H9 (cell line): ENCODE measurements at places on chromosomes 5 and 9. TPM values are rescaled to one million over a fixed set of nuclear protein-coding genes. Genes with fewer than 3 reads are reported as not detected.

The SMIM33 gene
- total RNA-seq, result not detected in 2 replicates

The MPDZ gene
- total RNA-seq, result 46.7 and 46.9 TPM in 2 replicates

The ROPN1L gene
- total RNA-seq, result 0.37 TPM in 1 of 2 replicates, not detected in the other

The FCN2 gene
- total RNA-seq, result not detected in 2 replicates

The ELOVL7 gene
- total RNA-seq, result 2.5 and 2.7 TPM in 2 replicates

The RMND5B gene
- 81.3 and 86.4 TPM in 2 replicates for total RNA-seq

The NRARP gene
- 22.8 and 23.8 TPM in 2 replicates for total RNA-seq

DNA sequence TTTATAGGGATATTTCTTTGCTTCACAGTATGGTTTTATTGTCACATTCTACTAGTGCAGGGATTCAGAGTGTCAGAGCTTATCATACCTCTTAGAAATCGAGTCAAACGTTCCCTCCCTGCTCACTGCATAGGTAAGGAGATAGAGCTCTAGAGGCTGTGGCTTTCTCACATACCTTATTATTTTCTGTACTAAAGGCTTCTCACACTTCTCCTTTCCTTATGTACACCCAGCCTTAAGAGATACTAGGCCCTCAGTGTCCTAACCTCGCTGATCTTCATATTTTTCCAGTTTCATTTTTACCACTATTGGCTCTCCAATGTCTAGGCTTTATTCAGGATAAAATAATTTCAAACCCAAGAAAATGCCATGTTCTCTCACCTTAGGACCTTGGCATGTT, 297.3 kb upstream of the RIOK2 start:
- H3K4me3 ChIP-seq, result no peak overlapping the region
- H3K27me3 ChIP-seq, result no peaks in the 10 kb centered on the region
- H3K27ac ChIP-seq, result no peak overlapping the region
- no peak for DNase-seq
- H3K4me1 ChIP-seq, result no peaks in the 10 kb centered on the region

DNA sequence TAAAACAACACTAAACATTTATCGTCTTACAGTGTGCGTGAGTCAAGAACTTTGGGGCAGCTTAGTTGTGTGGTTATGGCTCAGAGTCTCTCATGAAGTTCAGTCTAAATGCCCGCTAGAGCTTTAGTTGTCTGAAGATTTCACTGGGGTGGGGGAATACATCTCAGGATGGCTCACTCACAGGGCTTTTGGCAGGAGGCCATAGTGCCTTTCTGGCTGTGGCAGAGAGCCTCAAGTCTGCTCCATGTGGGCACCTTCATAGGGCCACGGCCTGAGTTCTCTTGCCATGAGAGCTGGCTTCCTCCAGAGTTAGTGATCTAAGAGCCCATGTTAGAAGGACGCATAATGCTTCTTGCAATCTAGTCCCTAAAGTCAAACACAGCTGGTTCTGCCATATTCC, 258.8 kb upstream of the NUDT12 start:
- DNase-seq, result no peak
- no peak overlapping the region for H3K27ac ChIP-seq
- no peaks in the 10 kb centered on the region for H3K27me3 ChIP-seq
- H3K4me1 ChIP-seq, result no peaks in the 10 kb centered on the region
- H3K36me3 ChIP-seq, result peaks cover 4% of the 10 kb centered on the region; the same call in 1 of the 2 replicates

DNA sequence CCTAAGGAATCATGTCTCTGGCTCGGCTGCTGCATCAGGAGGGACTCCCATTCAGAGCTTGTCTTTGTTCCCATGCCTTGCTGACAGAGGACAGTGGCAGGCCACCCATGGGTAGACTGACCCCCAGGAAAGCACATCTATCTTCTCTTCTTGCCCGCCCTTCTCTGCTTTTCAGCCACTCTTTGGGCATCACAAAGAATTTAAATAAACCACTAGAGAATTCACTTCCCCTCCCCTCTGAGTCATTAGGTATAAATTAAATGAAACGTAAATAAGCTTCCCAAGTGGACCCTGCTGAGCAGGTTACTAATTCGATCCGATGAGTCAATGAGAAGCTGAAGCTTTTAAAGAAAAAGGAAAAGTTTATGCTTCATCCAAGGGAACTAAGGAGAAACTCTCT, 97.0 kb downstream of the DRD1 start:
- no peak overlapping the region for H3K27ac ChIP-seq
- no peak for DNase-seq
- H3K4me3 ChIP-seq, result no peak overlapping the region

- H3K27ac ChIP-seq, result no peak overlapping the region
- no peaks in the 10 kb centered on the region for H3K36me3 ChIP-seq
- no peak for DNase-seq
Measured at GRCh38 chr5:148739524-148739923, 85.2 kb upstream of the HTR4 start.

- H3K4me1 ChIP-seq, result no peaks in the 10 kb centered on the region
- H3K36me3 ChIP-seq, result no peaks in the 10 kb centered on the region
- H3K27ac ChIP-seq, result no peak overlapping the region
Measured at GRCh38 chr5:174547814-174548213, 176.6 kb upstream of the MSX2 start.
